Dermis lymphatic vessel endothelial cell (primary cell): ENCODE measurements at places on chromosomes 5 and 9. TPM values are rescaled to one million over a fixed set of nuclear protein-coding genes. Genes with fewer than 3 reads are reported as not detected.

The GPR150 gene
- total RNA-seq, result under 0.01 TPM in 2 replicates

The BRD8 gene
- 21.3 and 28.4 TPM in 2 replicates for total RNA-seq

The ATP10B gene
- under 0.01 and 0.09 TPM in 2 replicates for total RNA-seq

The SLC6A18 gene
- not detected in 2 replicates for total RNA-seq

The BTNL8 gene
- 0.09 and 0.22 TPM in 2 replicates for total RNA-seq

The KCNV2 gene
- not detected in 2 replicates for total RNA-seq

The ABCA1 gene
- 7.4 and 22.3 TPM in 2 replicates for total RNA-seq

The PCA3 gene
- 0.11 and 0.17 TPM in 2 replicates for total RNA-seq

The ACOT12 gene
- total RNA-seq, result not detected in 2 replicates

The CDO1 gene
- total RNA-seq, result 0.43 and 1.7 TPM in 2 replicates

The MYORG gene
- 0.86 and 1.2 TPM in 2 replicates for total RNA-seq

The TERT gene
- not detected in 2 replicates for total RNA-seq

The LRRC70 gene
- total RNA-seq, result 88.9 and 93.4 TPM in 2 replicates

The TYRP1 gene
- total RNA-seq, result 0.09 and 0.22 TPM in 2 replicates

The CFAP77 gene
- total RNA-seq, result 0.22 and 0.34 TPM in 2 replicates

The FBXO38 gene
- 45.7 and 48.0 TPM in 2 replicates for total RNA-seq

The FAM221B gene
- not detected in 2 replicates for total RNA-seq

The TSSK1B gene
- not detected in 2 replicates for total RNA-seq

The SLC25A2 gene
- total RNA-seq, result 0.09 and 0.22 TPM in 2 replicates

The PCDHB9 gene
- 0.22 and 0.26 TPM in 2 replicates for total RNA-seq

The IL7R gene
- total RNA-seq, result 0.26 and 0.65 TPM in 2 replicates

The FOXD1 gene
- total RNA-seq, result 0.09 and 0.11 TPM in 2 replicates

The FOXD4L6 gene
- under 0.01 TPM in 1 of 2 replicates, not detected in the other for total RNA-seq

The BSPRY gene
- not detected in 2 replicates for total RNA-seq

The ZDHHC11B gene
- total RNA-seq, result under 0.01 TPM in 1 of 2 replicates, not detected in the other
